ENCODE measurements at places on chromosomes 11 and 22.
A peak's percentile ranks its signal among the peaks of the same experiment; 100 is the strongest.

DNA sequence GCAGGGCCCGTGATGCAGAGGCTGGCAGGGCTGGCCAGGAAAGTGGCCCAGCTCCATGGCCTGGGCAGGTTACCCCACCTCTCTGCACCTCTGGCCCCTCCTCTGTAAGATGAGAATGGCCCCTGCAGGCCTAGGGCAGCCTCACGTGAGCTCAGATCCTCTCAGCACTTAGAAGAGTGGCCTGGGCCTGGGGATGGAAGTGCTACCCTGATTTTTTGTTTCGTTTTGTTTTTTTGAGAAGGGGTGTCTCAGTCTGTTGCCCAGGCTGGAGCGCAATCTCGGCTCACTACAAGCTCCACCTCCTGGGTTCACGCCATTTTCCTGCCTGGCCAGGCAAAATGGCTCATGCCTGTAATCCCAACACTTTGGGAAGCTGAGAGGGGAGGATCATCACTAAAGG lies 982 bp downstream of the APOBEC3H start:
- no peak for DNase-seq

DNA sequence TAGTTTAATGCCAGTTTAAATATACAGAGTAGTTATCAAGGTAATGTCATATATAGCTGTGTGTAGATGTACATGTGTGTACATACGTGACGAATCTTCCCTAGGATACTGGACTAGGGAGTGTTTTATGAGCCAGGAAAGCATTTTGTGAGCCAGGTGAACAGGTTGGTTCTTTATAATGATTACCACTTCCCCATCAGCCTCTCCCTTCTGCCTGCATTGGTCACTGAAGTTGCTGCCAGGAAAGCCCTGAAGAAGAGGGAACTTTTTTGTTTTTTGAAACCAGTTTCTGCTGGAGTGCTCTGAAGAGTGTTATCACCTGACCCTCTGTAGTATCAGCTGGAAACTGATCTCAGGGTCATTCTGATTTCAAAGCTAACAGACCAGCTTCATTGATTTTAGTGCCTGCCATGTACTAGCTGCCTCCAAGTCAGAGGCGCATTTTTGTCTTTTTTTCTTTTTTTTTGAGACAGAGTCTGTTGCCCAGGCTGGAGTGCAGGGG lies 14.2 kb upstream of the ST14 start:
- no peak for DNase-seq

DNA sequence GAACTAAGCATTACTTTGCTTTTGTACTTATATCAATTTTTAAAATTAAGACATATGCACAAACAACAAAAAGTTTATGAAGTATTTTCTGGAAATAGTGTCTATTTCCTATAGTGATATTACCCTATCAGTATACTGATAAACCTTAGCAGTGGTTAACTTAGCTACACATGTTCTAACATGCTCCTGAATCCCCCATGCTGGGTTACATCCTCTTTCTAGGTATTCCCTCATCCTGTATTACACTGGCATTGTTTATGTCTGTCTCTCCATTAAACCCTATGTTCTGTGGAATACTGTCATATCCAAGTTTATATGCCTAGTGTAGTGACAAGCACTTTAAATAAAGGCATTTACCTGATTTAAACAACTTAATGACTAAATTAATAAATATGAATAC lies 1.8 kb upstream of the FAR1 start:
- no peak for DNase-seq

DNA sequence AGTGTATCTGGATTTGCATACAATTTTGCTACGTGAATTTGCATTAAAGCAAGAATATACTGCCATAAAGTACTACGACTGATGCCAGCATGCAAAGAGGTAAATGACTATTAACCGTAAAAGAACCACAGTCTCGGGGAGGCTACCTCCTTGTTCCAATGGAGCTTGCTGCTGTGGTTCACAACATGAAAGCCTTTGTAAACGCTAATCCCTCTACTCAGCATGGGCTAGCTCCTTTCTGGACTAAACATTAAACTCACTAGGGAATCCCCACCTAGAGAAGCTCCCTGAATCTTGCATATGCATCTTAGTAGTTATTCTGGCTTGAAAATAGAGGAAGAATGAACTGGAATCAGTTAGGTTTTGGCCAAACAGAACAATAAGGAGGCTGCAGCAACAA lies 60.5 kb upstream of the ARHGAP32 start:
- DNase-seq, result no peak

DNA sequence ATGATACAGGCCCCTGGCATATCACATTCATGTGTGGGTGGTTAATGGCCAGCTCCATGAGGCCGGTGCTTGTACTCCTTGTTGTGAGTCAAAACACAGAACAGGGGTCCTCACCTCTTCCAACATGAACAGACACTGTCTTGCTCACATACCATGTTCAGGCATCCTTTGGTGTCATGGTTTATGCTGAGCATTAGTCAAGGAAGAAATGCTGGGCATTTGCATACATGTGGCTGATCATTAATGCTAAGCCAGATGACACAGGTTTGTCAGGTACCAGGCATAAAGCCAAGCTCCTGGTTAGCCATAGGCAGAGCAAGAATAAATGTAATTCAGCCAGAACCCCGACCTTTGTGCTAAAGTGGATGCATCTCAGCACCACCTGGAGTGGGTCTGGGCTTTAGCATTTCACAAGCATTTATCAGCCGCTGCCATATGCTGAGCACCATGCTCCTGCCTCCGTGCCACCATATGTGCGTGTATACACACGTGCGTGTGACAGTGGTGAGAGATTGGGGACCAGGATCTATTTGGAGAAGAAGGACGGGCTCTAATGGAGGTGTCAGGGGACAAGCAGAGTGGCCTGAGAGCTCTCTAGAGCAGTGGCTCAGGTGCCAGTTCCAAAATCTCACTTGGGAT lies 55.0 kb downstream of the MICAL2 start:
- DNase-seq, result no peak

GRCh38 chr22:27677905-27678458 lies 123.6 kb downstream of the MN1 start:
- no peak for DNase-seq

- DNase-seq, result no peak
Measured at GRCh38 chr11:44205352-44205751, 104.6 kb downstream of the ALX4 start.

GRCh38 chr11:72040491-72041363 lies 39.6 kb downstream of the NUMA1 start:
- DNase-seq, result peak; percentile 92

- DNase-seq, result peak; percentile 93
Measured at GRCh38 chr22:42926104-42926503, 69.0 kb upstream of the ARFGAP3 start.

GRCh38 chr11:66347425-66348276 lies at the start of gene B4GAT1:
Gene B4GAT1, minus strand, starts transcription at chr11:66347629. Its CDS starts 84 bp downstream, at chr11:66347545.
- DNase-seq, result peak; percentile 77

DNA sequence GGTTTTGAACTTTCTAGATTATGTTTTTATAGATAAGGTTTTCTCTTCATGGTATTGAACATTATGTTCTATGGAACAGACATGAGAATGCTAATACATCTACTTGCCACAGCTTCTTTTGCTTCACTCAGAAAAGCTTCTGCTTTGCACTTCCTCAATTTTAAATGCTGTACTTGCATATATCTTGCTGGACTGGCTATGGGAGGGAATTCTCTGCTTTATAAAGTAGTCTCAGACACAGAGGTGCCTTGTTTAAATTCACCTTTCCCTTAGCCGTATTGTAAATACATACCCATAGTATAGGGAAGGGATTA lies 173.9 kb downstream of the DDX10 start:
- DNase-seq, result peak; percentile 22

GRCh38 chr22:30866216-30866615 lies 102.4 kb downstream of the MORC2 start:
- DNase-seq, result no peak

- no peak for DNase-seq
Measured at GRCh38 chr11:131404010-131404409, 33.6 kb downstream of the NTM start.

DNA sequence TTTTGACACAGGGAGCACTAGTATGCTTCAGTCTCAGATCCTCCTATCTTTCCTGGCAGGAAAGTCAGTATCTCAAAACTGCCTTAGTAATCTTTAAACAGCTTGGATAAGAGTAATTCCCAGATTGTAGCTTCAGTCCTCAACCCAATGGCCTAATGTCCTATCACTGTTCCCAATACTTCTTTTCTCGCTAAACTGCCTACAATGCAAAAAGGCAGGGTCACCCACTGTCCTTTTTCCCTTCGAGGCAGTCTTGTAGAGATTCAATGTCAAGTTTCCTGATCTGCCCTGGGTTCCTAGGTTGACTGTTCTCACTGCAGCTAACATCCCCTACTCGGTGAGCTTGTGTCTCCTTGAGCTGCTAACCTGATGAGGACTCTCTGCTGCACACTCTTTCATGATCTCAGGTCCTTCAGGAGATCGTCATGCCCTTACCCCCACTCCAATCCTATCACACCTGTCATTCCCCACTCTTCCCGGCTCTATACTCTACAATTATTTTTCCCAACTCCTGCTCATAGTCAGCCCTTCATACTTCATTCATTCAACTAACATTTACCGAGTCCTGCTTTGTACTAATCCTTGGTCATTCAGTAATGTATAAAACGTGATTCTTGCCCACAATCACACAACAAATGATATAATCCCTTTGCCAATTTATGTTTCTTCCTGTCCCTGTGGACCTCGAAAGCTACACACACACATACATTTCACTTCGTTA lies 904 bp downstream of the C2CD3 start:
- peak; percentile 15 for DNase-seq

DNA sequence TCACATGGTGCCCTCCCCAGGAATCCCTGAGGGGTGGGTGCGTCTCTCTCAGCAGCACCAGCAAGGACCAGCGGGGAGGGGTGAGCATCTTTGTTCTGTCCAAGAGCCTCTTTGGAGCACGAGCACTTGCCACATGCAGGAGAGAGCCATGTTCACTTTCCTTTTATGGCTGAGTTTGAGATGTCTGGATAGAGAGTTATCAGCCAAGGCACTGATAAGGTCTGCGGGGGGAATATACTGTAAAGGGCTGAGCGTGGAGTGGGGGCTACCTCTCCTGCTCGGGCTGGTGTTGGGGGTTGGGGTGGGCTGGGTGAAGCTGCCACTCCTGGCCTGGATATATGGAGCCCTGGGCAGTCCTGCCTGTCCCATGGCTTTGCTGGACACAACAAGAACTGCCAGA lies 34.9 kb upstream of the CCDC188 start:
- DNase-seq, result no peak

DNA sequence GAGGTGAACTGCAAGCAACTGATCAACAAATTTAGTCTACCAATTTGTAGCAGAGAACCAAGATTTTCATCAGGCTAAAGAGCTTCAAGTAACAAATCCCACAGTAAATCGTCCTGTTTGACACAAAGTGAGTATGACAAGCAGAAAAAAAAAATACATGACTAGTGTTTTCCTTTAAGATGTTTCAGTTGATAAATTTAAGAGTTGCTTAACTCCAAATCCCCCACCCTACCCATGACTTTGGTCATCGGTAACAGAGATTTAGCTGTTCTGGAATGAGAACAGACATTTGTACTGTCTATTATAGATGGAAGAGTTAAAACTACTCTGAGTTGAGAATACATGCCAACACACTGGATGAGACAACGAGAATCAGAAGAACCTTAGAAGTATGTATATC lies 165.0 kb upstream of the MTMR2 start:
- no peak for DNase-seq

DNA sequence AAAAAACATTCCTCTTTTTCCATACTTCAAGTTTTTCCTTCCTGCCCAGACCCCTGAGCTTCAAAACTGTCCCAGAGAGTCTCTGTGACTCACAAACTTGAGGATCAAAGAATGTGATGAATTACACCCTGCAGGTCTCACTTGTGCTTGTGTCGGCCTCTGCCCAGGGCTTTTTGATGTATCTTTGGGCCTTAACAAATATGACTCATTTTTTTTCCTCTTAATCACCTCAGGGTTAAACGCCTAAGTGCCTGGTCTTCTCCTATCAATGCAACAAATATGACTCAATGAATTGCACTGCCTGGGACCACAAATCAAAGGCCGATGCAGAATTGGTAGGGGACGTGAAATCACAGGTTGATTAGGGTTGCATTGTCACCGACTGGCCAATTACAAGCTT lies 267.7 kb downstream of the LARGE1 start:
- no peak for DNase-seq

Measured in hematopoietic multipotent progenitor cell treated with erythropoietin and hydrocortisone succinate and interleukin-3 and kit ligand, for 6 days (in vitro differentiated cells).